Mucosa of descending colon (tissue), 3 donors: ENCODE measurements at places on chromosomes 7 and 10. TPM values are rescaled to one million over a fixed set of nuclear protein-coding genes. Genes with fewer than 3 reads are reported as not detected.
A peak's percentile ranks its signal among the peaks of the same experiment; 100 is the strongest.

- DNase-seq: no peak
Observed at GRCh38 chr7:142797391-142798377, 26.9 kb downstream of the PRSS2 start.

The PALD1 gene
- 3.2 TPM for total RNA-seq

DNA sequence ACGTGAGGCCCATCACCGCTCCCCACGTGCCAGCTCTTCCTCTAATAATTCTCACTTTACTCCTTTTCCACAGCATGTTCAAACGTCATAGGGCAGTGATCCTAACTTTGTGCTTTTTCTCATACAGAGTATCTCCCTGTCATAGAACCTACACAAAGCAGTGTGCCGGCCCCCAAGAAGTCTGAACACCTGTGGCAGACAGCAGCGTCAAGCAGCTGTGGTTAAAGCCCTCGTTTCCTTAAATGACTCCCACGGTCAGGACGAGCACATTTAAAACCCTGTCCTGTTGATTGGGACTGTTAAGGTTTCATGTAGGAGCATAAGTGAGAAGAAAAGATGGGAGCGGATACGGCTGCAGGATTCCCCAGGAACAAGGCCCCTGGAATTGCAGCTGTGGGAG is 267.2 kb downstream of the DIP2C start:
- DNase-seq: no peak

The STK31 gene
- total RNA-seq: 0.65 TPM

The GDF10 gene
- 0.41 TPM for total RNA-seq

The LYZL2 gene
- total RNA-seq: not detected

DNA sequence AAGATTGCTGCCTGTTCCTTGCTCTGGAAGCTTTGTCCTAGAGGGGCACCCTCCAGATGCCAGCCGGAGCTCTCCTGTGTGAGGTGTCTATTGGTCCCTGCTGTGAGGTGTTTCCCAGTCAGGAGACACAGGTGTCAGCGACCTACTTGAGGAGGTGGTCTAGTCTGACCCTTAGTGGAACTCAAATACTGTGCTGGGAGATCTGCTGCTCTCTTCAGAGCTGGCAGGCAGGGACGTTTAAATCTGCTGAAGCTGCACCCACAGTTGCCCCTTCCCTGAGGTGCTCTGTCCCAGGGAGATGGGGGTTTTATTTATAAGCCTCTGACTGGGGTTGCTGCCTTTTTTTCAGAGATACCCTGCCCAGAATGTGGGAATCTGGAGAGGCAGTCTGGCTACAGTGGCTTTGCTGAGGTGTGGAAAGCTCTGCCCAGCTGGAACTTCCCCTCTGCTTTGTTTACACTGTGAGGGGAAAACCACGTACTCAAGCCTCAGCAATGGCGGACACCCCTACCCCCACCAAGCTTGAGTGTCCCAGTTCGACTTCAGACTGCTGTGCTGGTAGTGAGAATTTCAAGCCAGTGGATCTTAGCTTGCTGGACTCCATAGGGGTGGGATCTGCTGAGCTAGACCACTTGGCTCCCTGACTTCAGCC is 119.2 kb downstream of the PPP1R9A start:
- DNase-seq: no peak

The CAMK1D gene
- 32.8 TPM for total RNA-seq

GRCh38 chr7:7830122-7830878 is 111.9 kb upstream of the RPA3 start:
- DNase-seq: no peak

DNA sequence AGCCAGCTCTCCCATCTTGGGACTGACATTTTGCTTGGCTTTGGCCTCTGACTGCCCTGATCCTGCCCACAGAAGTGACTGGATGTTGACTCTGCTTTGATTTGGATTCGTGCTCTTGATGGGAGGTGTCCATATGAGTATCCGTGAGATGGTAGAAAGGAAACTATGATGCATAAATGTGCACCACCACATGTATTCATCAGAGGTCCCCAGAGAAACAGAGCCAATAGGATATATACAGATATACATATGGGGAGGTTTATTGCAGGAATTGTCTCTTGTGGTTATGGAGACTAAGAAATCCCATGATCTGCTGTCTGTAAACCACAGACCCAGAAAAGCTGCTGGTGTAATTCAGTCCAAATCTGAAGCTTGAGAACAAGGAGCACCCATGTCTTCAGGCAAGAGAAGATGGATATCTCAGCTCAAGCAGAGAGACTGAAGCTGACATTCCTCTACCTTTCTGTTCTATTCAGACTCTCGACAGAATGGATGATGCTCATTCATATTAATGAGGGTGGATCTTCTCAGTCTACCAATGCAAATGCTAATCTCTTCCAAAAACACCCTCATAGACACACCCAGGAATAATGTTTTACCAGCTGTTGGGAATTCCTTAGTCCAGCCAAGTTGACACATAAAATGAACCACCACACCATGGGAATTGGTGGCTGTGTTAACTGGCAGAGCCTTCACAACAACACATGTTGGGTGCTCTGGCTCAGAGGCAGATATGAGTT is 390.7 kb downstream of the CCSER2 start:
- DNase-seq: no peak

DNA sequence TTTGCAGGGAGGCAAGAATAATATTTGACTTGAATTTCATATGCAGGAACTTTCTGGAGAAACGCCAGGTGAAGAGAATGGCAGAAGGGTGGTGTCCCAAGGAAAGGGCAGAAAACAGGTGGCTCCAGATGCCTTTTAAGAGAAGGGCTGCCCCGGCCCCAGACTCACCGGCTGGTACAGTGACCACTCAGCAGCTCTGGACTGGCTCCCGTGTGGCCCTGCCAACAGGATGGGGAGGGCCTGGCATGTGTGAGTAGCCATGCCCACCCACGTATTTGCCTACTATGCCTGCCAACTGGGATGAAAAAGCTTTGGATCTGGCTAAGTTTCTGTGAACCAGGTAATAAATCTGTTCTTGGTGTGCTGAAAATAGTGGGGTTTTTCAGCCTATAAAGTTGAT is 159.5 kb downstream of the PRKAG2 start:
- no peak for DNase-seq

The SHTN1 gene
- total RNA-seq: 33.5 TPM

DNA sequence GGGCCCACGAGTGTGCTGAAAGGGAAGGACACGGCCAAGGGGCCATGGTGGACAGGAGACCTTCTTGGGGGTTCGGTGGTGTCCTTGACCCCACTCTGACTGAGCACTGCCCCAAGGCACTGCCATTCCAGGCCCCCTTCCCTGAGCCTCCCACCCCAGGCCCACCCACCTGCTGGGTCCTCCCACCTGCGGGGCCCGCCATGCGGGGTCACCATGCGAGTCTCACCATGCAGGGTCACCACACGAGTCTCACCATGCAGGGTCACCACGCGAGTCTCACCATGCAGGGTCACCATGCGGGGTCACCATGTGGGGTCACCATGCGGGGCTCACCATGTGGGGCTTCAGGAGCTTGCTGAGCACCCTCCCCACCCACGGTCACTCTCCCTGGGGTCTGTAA is 76.3 kb downstream of the LHPP start:
- no peak for DNase-seq

DNA sequence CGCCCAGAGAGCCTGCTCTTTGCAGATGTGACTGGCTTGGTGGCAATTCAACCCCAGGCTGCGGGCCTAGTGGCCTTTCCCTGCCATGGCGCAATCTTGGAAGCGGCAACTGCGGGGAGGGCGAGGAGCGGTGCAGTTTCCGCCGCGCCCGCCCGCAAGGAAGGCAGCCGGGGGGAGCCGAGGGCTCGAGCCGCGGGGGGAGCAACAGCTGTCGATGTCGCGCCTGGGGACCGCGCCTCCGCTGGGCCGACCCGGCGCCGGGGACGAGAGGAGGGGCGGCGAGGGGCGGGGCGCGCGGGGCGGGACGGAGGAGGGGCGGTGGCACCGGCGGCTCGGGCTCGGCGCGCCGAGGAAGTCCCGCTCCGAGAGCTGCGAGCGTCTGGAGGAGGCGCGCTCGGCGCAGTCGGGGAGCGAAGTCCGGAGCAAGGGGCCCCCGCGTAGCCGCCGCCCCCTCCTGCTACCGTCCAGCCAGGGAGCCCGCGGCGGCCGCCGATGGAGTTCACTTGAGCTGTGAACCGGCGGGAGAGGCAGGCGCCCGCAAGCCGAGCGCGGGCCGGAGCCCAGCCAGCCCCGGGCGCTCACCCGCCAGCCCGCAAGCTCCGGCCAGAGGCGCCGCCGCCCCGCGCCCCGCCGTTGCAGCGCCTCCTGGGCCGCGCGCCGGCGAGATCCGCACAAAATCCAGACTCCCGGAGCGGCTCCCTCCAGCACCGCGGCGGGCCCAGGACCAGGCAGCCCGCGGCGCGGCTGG is 438.1 kb upstream of the GALNT17 start:
- DNase-seq: peak; percentile 86

The SUN3 gene
- total RNA-seq: not detected

The CLDN4 gene
- 450 TPM for total RNA-seq
